ENCODE measurements at places on chromosomes 13 and 19. TPM values are rescaled to one million over a fixed set of nuclear protein-coding genes. Genes with fewer than 3 reads are reported as not detected.

GRCh38 chr19:17303940-17304267 lies 679 bp upstream of the ABHD8 start:
- ATAC-seq = no peak

DNA sequence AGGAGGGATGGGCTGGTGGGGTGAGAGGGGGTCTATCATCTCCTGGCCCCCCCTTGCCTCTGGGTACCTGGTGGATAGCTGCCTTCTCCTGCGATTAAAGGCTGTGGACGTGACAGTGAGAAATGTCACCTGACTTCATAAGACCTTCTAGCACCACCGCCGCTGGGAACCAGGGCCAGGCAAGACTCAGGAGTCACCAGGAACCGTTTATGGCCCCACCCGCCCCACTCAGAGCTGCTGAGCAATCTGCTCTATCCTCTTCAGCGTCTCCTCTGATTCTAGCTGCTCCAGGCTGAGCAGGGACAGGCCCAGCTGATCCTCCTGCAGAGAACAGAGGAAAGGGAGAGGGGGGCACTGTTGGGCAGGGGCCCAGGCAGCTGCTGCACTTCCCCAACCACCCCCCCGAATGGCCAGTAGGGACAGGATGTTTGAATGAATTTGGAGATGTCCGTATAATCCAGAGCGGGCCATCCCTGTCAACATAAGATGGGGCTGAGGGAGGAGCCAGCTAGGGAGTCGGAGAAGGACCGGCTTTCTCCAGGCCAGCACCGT lies 10.9 kb downstream of the KLC3 start:
- no peak for ATAC-seq

DNA sequence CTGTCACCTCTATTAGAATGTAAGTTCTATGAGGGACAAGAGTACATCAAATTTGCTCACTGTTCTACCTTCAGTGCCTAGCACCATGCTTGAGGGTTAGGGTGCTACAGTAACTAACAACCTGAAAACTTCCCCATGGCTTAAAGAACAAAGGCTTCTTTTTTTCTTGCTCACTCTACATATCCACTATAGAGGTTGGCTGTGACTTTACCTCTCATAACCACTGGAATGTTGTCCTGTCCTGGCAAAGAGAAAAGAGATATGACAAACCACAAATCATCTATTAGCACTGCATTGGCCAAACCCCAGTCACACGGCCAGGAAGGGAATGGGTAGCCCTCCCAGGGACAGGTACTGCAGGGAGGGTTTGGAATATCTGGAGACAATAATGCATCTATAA lies 23.2 kb upstream of the ACOD1 start:
- no peak for ATAC-seq

DNA sequence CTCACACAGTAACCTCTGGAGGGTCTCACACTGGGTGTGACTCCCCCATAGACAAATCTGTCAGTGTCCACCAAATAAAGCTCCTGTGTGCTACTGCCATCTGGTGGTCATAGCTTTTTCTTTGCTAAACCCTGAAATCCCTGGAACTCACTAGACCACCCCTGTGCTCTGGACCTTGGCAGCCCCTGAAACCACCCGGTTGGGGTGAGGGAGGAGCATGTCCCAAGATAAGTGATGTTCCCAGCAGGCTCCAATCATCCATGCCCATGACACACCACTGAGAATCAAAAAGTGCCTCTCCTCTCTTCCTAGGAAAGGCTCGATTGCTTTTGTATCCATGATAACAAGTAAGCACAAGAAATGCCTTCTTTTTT lies 6.5 kb upstream of the HSD17B14 start:
- ATAC-seq = peak; percentile 44

The FFAR3 gene
- total RNA-seq = 0.13 TPM

The HNRNPA1L2 gene
- 2.8 TPM for total RNA-seq
